ENCODE measurements at places on chromosomes 4 and X. TPM values are rescaled to one million over a fixed set of nuclear protein-coding genes. Genes with fewer than 3 reads are reported as not detected.

NPY2R gene
- total RNA-seq, result not detected

ZDHHC15 gene
- 3.3 TPM for total RNA-seq

OPRPN gene
- not detected for total RNA-seq

TKTL1 gene
- 0.18 TPM for total RNA-seq

RASGEF1B gene
- total RNA-seq, result 27.0 TPM

ETNPPL gene
- 8.3 TPM for total RNA-seq

EFHC2 gene
- 2.0 TPM for total RNA-seq

ZNF330 gene
- 34.4 TPM for total RNA-seq

CT83 gene
- total RNA-seq, result not detected

ETDB gene
- total RNA-seq, result not detected

ERCC6L gene
- 0.09 TPM for total RNA-seq

HTN1 gene
- not detected for total RNA-seq

FAM47E gene
- 2.5 TPM for total RNA-seq

ZFP42 gene
- total RNA-seq, result not detected

USP17L30 gene
- total RNA-seq, result not detected

DNA sequence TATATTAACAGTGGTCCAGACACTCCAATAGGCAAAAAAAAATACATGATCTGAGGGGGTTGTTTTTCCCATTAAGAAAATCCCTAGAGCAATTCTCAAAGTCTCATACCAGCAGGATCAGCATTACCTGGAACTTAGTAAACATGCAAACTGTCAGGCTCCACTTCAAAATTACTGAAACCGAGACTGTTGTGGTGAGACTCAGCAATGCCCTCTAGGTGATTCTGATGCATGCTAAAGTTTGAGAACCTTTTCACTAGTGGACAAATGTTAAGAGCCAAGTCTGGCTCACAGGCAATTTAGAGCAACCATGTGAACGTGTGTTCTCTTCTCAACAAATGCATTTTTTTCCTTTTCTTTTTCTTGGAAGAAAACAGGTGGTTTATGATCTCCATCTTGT lies 30.2 kb downstream of the NEK1 start:
- DNase-seq, result no peak

- no peak for DNase-seq
These were observed 34.7 kb upstream of the LGI2 start for GRCh38 chr4:25065431-25065858.

GRCh38 chrX:69028006-69028760 lies 137.1 kb downstream of the PJA1 start:
- DNase-seq, result no peak

- no peak for DNase-seq
These were observed 355 bp downstream of the GRID2 start for GRCh38 chr4:92304121-92304520.

GRCh38 chr4:127149086-127149485 lies 483.7 kb upstream of the INTU start:
- DNase-seq, result no peak

- DNase-seq, result no peak
These were observed 313.2 kb upstream of the DKK2 start for GRCh38 chr4:107349266-107349665.

GRCh38 chr4:184395971-184396391 lies 78.4 kb downstream of the IRF2 start:
- DNase-seq, result no peak

GRCh38 chrX:19616016-19616415 lies 100.7 kb upstream of the MAP3K15 start:
- DNase-seq, result no peak

DNA sequence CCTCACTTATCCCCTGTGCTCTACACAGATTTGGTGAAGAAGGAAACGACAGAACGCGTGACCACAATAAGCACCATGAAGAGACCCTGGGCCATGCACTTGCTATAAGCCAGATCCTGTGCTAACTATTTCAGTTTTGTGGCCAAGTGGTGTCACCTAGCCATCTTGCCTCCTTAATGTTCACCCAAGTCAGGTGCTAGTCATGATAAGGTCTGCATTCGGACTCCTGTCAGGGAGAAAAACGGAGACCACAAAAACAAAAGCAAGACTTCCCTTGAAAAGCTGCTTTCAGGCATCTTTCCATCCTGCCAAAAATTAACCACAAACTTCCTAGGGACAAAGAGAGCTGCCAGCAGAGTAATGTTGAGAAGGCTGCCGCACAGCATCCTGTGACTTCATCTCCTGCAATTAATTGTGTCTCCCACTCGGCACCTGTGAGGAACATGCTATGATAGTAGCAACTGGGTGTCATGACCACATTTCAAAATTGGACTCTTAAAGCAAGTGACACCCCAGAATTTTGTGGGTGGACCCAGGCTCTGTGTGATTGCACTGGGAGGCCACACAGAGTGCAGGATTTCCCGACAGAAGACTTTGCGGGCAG lies 8.8 kb upstream of the IDS start:
- DNase-seq, result no peak

GRCh38 chr4:10982305-10982704 lies 297.7 kb upstream of the CLNK start:
- no peak for DNase-seq

DNA sequence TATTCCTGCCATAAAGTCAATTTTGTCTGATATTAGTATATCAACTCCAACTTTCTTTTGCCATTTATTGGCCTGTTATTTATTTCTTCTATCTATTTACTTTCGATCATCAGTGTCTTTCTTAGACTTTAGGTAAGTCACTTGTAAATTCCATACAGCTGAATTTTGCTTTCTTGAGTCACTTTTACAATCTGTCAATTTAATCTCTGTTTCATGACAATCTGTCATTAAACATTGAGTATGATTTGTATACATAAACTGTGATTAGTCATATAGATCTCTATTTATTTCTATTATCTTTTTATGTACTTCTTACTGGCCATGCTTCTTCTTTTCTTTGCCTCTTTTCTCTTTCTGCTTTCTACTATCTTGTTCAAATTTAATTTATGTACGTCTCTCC lies 160.1 kb downstream of the TMA16 start:
- no peak for DNase-seq

- no peak for DNase-seq
These were observed 102.1 kb upstream of the KLF8 start for GRCh38 chrX:56130031-56130430.

DNA sequence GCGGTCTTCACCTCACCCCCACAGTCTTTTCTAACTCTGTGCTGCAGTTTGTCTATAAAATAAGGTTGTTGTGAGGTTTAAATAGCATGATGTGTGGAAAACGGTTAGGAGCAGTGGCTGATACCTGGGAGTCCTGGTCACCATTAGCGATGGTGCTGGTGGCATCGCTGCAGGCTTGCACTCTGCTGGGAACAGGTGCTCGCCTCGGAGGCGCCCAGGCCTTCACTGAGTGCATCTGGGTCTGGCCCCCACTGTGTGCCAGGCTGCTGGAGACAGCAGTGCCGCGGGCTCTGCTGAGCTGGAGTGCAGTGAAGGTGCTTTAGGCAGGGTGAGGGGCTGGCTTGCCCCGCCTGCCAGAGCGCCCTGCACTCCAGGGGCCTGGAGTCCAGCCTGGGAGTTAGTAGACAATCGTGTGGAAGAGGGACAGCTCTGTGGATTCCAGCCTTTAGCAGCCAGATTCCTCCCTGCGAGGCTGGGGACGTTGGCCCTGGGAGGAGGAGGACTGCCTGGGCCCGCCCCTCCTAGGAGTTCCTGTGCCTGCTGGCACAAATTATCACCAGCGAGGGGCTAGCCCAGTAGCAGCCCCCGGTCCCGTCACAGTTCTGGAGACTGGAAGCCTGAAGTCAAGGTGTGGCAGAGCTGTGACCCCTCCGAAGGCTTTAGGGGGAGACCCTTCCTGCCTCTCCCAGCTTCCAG lies 7.3 kb downstream of the RGS12 start:
- peak; percentile 44 for DNase-seq

GRCh38 chr4:38582889-38583470 lies 81.0 kb upstream of the KLF3 start:
- no peak for DNase-seq

DNA sequence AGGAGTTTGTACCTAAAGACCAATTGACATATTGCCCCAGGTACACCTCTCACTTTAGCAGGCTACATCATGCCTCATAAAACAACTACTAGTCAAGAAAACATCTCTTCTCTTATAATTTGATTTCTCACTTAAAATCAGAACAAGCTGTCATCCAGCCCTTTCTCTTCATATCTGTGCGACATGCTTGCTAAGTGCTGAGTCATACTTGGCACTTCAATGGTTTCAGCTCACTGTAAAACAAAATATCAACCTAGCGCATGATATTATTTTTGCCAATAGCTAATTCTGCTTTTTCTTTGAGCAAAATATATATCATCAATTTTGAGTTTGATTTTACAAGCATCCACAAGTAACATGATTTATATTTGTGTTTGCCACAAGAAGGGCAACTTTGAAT lies 27.9 kb upstream of the FUNDC1 start:
- DNase-seq, result no peak

GRCh38 chr4:54228056-54228527 lies 1.0 kb upstream of the PDGFRA start:
- peak; percentile 89 for DNase-seq

DNA sequence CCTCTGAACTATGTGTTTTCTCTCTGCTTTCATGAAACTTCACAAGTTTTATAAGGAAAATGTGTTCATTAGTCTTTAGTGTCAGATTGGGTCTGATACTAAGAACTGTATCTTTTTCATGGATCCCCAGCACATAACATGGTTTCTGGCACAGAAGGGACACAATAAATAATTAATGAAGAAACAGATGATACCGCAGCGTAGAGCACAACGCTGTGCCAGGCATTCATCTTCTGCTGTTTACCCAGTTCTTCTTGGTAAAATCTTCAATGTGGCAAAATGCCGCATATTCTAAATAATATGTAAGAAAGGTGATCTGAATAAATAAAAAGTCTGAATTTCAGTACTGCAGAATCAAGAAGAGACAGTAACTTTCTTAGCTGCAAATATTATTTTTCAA lies 12.3 kb downstream of the SCARB2 start:
- DNase-seq, result no peak

GRCh38 chr4:93791570-93792195 lies 36.9 kb upstream of the ATOH1 start:
- DNase-seq, result peak; percentile 71

- no peak for DNase-seq
These were observed 149.8 kb upstream of the TLL1 start for GRCh38 chr4:165723051-165723795.

DNA sequence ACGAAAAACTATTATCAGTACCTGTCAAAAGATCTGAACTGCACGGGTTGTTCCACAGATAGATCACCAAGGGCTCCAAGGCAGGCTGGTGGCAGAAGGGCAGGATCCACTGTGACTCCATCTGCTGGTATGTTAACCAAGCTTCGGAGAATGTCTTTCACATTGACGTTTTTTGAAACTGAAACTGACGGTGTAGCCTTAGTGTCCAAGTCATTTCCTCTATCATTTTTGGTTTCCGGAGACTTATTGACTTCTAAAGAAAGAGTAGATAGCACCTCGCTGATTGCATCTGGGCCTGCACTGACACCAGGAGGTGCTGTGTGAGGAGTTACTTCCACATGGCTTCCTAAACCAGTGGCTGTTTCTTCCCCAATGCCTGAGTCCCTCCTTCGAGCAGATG lies 186.9 kb downstream of the LRBA start:
- no peak for DNase-seq

DNA sequence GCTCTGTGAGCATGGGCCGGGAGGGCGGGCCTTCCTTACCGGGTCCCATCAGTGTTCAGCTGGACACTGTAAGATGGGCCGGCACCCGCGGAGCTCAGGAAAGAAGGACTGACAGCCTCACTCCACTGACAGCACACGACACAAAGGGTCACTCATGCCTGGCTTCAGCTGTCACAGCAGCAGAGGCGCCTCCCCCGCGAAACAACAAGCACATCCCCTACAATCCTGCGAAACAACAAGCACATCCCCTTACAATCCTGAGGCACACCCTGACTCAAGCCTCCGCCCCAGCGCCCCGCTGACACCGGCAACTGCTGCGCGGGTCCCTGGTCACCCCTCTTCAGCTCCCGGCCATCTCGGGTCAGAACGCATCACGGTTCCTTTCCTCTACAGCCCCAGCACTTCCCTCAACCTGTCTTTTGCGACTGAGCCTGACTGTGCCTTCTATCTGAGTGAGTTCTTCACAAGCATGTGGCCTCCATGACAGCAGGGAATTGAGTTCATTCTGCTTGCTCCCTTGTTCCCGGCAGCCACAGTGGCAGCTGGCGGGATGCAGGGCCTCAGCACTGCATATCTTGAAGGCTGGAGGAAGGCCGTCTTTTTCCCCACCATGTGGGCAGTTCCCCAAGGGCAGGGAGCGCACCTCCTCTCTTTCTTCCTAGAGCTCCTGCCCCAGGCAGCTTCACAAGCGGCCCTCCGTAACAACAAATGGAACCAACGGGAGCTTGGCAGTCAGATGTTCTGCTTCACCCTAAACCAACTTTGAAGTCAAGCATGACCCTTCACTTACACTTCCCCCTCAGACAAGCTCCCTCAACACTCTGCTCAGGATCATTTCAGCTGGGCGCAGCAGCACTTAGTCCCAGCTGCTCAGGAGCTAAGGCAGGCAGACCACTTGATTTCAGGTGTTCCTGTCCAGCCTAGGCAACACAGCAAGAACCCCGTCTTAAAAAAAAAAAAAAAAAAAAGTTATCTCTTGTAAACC lies 39.6 kb downstream of the SCD5 start:
- DNase-seq, result no peak

GRCh38 chr4:147076179-147076578 lies 130.5 kb upstream of the TTC29 start:
- no peak for DNase-seq

DNA sequence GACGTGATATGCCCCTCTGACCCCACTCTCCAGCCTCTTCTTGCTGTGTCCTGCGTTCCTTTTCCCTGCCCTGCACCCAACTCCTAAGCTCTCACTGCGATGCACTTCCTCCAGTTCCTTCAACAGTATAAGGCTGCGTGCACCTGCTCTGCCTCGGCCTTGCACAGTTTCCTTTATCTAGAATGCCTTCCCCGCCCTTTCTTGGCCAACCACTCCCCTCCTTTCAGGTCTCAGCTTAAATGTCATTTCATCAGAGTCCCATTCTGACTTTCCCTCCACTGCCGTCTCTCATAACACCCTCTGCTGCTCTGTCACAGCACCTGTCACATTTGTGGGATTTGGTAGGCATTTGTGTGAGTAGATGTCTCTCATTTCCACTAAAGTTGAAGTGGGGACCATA lies 58.4 kb upstream of the NEIL3 start:
- DNase-seq, result no peak

DNA sequence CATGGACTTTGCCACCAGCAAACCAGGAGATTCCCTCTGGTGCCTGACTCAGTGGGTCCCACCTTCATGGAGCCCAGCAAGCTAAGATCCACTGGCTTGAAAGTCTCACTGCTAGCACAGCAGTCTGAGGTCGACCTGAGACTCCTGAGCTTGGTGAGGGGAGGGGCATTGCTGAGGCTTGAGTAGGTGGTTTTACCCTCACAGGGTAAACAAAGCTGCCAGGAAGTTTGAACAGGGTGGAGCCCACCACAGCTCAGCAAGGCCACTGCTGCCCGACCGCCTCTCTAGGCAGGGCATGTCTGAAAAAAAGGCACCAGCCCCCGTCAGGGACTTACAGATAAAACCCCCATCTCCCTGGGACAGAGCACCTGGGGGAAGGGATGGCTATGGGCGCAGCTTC lies 28.1 kb downstream of the FAM9A start:
- no peak for DNase-seq
